NCI-H187 treated with DMSO at 0.1 percent for 48 hours (cell line): ENCODE measurements at places on chromosomes 4 and X.

DNA sequence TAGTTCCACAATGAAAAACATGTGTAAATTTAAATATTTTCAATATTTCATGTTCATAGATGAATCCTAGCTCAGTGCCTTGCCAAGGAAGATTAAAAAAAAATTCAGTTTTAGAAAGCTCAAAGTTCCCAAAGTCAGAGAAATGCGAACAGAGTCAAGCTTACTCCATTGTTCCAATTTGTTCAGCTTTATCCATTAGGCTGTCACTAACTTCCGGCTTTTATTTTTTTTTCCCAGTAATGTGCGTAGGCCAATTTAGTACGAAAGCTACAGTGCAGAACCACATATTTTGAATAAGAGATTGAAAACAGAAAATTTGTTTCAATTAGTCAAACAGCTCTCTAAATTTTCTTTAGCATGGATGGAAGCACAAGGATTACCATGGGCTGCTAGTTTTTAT, 23.1 kb upstream of the KLHL2 start:
- no peak for DNase-seq

DNA sequence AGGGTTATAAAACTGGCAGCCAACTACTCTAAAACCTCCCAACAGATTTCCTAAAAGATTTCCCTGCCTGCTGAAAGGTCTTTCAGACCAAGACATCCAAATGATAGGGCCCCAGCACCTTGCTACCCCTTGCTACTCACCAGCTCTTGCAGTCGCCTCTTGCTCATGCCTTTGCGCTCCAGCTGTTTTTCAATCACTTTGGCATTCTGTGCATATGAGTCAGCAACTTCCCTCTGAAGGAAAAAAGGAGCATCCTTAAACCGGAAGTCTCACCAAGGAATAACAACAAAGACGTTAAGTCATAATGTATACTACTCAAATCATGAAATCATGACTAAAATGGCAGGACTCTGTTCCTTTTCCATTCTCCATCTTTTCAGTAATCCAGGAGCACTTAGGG, 24.0 kb downstream of the STEEP1 start:
- DNase-seq = no peak

- DNase-seq = no peak
Observed at GRCh38 chrX:118652717-118653116, 74.7 kb upstream of the IL13RA1 start.

DNA sequence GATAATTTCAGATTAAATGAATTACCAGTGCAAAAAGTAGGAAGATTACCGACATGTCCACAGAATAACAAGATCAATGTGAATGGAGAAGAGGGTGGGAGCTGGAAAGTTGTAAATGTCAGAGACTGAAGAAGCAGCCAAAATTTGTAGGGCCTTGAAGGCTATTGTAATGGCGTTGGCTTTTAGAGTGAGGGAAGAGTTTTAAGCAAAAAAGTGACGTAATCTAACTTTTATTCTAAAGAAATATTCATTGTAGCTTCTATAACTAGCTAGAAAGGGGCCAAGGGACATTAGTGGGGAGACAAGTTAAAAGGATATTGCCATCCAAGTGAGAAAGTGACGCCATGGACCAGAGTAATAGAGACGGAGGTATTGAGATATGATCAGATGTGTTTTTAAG, 63.3 kb upstream of the PCDH7 start:
- no peak for DNase-seq

DNA sequence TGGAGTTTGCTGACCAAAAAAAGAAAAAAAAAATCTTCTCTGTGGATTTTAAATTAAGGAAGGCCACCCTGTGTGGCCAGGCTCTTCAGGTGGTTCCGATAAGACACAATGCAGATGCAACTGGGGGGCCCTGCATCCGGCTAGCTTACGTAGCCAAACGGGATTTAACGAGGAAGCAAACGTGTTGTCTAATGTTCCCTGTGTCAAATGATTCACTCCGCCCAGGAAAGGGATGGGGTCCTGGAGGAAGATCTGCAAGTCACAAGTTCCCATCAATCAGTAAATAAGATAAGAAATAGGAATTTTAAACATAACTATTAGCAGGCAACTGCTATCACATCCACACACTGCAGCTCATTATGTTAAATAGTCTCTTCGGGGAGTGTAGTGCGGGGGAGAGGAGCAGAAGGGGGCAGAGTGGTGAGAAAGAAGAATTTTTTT, 216.4 kb upstream of the GYPA start:
- no peak for DNase-seq
